ENCODE measurements at places on chromosomes 3 and 15.

GRCh38 chr3:21073561-21073960 is 677.4 kb downstream of the ZNF385D start:
- no peak for DNase-seq

- DNase-seq, result no peak
Observed at GRCh38 chr3:53101956-53102355, 28.3 kb downstream of the RFT1 start.

- DNase-seq, result no peak
Observed at GRCh38 chr3:156240642-156241041, 120.3 kb downstream of the KCNAB1 start.

DNA sequence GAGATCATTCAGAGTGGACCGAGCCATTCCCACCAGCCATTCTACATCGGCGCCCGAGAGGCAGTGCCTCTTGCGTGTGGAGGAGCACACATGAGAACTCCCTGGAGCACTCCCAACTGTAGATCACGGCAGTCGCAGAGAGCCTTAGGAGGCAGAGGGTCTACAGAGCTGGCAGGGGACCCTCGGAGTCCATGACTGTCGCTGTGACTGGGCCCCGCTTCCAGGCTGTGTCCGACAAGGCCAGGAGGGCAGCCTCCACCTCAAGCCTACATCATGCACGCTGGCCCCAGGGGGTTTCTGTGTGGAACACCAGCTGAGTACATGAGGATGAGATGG is 159.0 kb downstream of the CHSY1 start:
- no peak for DNase-seq

DNA sequence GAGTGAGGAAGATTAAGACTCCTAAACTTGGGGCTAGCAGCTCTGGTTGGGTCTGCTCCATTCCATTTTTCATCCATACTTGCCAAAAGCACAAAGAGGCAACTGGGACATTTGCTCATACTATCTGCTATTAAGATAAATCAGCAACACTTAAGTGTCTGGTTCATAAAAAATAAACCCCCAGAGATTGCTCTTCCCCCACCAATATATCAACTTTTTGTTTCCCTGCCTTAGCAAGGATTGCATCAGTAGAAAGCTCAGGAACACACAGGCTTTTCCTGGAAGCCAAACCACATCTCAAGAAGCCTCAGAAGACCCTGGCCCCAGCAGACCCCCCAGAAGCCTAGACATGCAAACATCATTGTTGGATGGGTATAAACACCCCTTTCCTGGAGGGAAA is 232.4 kb upstream of the WNT5A start:
- no peak for DNase-seq

DNA sequence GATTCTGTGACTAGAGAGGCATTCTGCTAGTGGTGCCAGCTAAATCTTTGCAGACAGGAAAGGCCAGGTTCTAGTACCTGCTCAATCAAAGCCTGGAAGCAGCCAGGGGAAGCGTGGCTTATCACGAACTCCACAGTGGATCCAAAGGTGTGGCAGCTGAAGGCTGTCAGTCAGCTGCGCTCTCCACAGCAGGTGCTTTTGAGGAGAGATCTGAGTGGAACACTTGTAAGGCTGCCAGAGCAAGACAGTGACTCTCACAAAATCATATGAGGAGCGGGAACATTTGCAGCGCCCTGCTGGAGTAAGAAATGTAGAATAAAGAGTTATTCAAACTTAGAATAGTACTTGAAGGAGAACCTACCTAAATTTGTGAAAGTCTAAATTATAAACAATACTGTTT is 5.0 kb upstream of the DPH6 start:
- no peak for DNase-seq

- DNase-seq, result no peak
Observed at GRCh38 chr15:74724570-74725224, 631 bp downstream of the CYP1A1 start.

- no peak for DNase-seq
Observed at GRCh38 chr3:119601154-119601553, 3.5 kb downstream of the PLA1A start.

GRCh38 chr3:119911748-119912147 is 129.8 kb downstream of the NR1I2 start:
- DNase-seq, result no peak

DNA sequence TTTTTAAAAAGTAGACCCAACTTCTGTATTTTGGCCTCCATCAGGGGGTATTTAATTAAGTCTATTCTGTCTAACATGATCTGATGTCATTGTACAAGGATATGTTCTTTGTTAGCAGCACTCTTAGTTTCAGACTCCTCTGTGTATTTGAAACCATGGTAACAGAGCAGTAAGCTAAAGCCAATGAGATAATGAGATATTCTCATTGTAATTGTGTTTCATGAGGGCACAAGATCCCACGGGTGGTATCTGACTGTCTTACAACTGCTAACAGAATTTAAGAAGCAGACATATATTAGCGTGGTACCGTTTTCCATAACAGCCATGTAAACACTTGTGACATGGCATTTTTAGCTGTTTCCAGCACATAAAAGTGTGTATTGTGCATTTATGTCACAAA is 251.2 kb upstream of the VEPH1 start:
- no peak for DNase-seq

- DNase-seq, result no peak
Observed at GRCh38 chr3:12433823-12434222, 50.5 kb upstream of the TSEN2 start.

DNA sequence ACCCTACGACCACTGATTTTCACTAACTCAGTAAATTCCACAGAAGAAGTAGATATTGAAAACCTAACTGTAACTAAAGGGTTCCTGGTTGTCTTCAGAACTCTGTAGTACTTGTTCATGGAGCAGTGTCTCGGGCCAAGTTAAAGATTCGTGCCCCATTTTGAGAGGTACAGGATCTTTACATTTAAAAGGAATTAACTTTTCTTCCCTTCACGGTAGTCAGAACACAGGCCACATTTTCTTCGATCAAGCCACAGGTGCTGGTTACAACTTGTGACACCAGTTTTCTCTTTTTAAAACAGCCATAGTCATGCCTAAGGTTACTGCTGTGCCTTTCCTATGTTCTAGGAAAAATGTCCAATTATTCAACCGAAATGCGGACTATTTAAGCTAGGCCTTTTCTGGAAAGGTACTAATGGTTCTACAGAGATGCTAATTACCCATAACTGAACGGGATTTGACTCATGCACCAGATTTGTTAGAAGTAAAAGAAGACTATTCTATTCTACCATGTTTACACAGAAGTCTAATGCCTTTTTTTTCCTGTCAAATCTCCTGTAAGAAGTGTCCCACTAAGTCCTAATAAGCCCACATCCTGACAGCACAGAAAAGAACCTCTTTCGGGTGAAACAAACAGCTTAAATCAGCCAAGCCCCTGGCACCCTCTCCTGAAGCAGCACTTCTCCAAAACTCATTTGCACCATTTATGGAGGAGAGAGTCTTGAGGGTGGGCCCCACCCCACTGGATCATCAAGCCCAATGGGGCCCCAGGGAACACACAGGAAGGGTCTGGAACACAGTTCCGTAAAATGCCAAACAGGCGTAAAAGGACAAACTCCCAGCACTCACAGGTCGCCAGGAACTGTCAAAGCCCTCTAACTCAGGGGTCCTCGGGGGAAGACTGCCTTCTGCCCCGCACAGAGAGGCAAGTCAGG is 1.9 kb downstream of the LRIG1 start:
- no peak for DNase-seq

- DNase-seq, result no peak
Observed at GRCh38 chr3:140501770-140502364, 176.0 kb upstream of the TRIM42 start.

DNA sequence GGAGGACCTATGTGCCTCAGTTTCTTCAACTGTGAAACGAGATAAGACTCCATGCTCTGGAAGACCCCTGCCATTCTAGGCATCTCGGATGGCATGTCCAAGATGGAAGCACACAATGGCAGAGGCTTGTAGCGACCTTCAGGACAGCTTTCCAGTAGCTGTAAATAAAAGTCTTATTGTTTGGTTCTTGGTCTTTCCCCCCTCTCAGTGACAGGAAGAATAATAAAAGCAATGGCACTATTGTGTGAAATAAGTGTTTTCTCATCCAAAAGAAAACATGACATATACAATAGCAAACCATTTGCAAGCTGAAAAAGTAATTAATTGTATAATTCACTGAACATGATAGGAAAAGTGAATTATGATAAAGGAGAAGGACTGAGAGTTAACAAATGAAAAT is 32.5 kb upstream of the CD47 start:
- DNase-seq, result no peak

DNA sequence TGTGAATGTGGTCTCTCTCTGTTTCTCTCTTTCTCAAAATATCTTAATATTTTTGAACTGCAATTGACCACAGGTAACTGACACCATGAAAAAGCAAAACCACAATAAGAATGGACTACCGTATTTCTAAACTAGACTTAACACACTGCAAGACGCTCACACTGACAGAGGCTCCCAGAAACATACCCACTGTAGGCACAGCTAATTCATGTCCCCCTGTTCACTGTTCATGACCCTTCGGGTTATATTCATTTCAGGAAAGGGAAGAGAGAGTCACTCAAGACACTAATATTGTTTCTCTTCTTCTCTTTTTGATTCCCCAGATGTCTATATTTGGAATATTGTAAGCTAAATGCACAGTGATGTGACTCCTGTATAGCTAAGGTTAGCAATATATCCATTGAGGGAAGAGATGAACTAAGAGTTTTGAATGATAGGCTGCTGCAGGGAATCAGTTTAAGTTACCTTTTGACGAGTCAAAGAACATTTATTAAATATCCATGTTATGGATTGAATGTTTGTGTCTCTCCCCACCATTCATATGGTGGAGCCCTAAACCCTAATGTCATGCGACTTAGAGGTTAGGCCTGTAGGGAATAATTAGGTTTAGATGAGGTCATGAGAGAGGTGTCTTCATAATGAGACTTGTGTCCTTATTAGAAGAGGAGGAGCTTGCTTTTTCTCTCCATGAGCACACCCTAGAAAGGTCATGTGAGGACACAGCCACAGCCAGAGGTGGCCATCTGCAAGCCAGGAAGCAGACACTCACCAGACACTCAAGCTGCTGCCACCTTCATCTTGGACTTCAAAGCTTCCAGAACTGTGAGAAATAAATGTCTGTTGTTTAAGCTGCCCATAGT is 216.6 kb upstream of the GRM7 start:
- no peak for DNase-seq

GRCh38 chr3:67739851-67740250 is 85.4 kb upstream of the SUCLG2 start:
- no peak for DNase-seq

DNA sequence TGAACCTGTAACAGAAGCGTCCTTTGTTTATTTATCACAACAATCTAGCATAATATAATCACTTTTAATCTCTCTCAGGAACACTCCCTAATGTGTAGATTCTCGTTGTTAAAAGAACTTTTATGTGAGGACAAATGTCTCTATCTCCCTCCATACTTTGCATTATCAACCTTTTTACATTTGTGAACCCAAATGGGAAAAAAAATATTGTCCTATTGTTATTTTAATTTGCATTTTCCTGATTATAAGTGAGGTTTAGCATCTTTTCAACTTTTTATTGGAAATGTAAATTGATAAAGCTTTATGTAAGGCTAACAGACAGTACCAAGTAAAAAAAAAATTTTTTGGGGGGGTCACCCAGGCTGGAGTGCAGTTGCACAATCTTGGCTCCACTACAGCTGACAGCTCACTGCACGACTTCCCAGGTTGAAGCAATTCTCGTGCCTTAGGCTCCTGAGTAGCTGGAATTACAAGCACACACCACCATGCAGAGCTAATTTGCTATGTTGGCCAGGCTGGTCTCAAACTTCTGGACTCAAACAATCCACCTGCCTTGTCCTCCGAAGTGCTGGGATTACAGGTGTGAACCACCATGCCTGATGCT is 33.0 kb upstream of the DENND4A start:
- DNase-seq, result no peak

- DNase-seq, result no peak
Observed at GRCh38 chr15:89007989-89008388, 80.3 kb upstream of the ABHD2 start.

- DNase-seq, result no peak
Observed at GRCh38 chr15:63815211-63815610, 18.5 kb downstream of the HERC1 start.

DNA sequence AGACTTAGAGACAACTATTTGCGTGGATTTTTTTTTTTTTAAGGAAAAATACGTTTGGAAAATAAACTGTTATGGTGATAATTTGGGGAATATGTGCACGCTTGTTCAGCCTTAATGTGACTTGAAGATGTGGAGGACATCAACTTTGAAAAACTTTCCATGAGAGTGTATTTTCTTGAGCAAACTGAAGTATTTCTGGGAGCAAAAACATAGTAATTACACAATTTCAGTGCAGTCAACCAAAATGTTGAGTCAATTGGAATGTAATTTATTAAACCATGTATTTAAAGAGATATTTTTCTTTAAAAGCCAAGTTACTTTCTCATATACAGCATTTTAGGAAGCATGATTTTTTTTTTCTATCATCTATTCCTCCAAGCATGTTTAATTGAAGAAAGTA is 80.3 kb upstream of the FLNB start:
- DNase-seq, result no peak

- DNase-seq, result no peak
Observed at GRCh38 chr15:81792646-81793045, 253.2 kb downstream of the MEX3B start.

- no peak for DNase-seq
Observed at GRCh38 chr3:186418671-186419145, 56.7 kb upstream of the DGKG start.

DNA sequence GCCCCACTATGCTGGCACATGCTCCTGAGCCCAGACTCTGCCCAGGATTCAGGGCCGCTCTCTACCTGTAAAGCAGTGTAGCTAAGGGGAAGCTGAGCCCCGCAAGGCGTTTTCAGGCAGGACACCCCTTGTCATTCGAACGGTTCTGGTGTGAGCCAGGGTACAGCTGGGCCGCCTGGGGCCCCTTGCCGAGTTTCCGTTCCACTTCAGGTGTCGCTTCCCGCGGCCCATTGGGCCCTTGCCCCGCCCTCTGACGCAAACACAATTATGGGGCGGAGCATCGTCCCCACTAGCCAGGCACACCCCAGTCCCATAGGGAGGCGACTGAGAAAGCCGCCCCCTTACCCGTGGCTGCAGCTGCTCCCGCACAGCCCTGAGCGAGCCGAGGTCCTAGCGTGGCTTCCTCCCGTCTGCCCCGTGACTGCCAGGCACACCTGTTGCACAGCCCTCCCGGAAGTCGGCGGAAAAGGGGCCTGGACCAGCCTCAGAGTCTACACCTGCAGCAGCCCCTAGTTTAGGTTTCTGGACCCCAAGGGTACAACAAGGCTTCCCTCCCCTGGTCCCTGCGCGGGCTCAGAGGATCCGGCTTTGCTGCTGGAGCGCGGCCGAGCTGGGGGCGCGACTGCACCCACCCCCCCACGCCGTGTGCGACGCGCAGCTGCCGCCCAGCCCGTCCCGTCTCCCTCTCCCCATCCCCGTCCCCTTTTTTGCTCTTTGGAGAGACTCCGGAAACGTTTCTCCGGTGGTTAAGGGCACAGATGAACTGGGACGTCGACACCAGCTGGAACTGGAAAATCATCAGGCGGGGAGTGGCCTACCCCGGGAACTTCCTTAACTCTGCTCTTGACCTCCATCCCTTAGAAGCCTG is at the start of gene PLSCR2:
Gene PLSCR2 (minus strand): TSS at position 412 of the 868 bp plus-strand sequence. CDS start 9,657 bp downstream, outside the sequence.
- DNase-seq, result peak; percentile 61

DNA sequence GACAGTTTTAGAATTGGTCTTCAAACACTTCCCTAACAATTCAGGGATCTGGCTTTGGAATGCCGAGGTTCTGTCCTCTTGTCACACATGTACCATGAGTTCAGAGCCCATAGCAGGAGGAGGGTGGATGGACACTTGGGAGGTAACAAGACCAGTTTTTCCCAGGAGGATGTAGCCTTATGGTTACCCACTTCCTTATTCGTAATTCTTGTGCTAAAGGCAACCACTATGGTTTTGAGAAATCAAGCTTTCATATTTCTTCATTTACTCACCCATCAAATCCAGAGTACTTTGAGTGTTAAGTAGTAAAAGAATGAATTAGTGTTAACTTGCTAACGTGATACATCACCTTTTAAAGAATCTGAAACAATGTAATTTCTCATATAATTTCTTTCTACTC is 479.6 kb upstream of the ALCAM start:
- no peak for DNase-seq

Measured in effector memory CD4-positive, alpha-beta T cell (primary cell).